ENCODE measurements at places on chromosomes 11 and 22. TPM values are rescaled to one million over a fixed set of nuclear protein-coding genes. Genes with fewer than 3 reads are reported as not detected.

DNA sequence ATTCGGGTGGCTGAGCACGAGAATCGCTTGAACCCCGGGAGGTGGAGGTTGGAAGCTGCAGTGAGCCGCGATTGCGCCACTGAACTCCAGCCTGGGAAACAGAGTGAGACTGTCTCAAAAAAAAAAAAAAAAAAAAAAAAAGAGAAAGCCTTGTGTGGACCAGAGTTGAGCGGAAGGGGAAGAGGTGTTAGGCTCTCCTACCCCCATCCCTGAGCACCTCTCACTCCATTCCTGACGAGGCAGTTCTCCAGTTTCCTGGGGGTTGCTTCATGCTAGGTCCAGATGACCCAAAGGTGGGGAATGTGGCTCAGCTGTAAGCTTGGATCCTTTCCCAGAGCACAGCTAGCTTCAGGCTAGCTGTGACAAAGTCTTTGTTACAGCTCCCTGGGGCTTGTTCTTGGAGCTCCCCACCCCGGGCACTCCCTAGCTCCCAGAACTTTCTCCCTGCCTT, 8.8 kb upstream of the DNAL4 start:
- H3K27me3 ChIP-seq, result peaks cover 3% of the 10 kb centered on the region
- peaks cover 3% of the 10 kb centered on the region for H3K36me3 ChIP-seq
- no peak overlapping the region for H3K27ac ChIP-seq
- no peak for DNase-seq
- H3K4me1 ChIP-seq, result no peaks in the 10 kb centered on the region

DNA sequence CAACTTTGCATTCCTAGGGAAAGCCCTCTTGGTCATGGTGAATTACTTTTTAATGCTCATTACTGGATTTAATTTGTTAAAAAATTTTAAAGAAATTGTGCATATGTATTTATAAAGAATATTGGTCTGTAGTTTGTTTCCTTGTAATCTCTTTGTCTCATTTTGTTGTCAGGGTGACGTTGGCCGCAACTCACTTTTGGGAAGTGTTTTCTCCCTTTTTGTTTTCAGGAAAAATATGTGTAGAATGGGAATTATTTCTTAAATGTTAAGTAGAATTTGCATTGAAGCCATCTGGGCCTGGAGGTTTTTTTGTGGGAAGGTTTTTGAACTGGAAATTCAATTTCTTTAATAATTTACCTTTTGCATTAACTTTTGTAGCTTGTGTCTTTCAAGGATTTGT, 149.1 kb downstream of the UVRAG start:
- no peak overlapping the region for H3K27ac ChIP-seq
- H3K36me3 ChIP-seq, result no peaks in the 10 kb centered on the region
- H3K4me1 ChIP-seq, result peaks cover 2% of the 10 kb centered on the region
- no peaks in the 10 kb centered on the region for H3K27me3 ChIP-seq
- H3K4me3 ChIP-seq, result no peak overlapping the region
- DNase-seq, result no peak

- H3K27me3 ChIP-seq, result no peaks in the 10 kb centered on the region
- H3K36me3 ChIP-seq, result peaks cover 6% of the 10 kb centered on the region
- DNase-seq, result no peak
- no peak overlapping the region for H3K27ac ChIP-seq
- H3K4me3 ChIP-seq, result no peak overlapping the region
- no peaks in the 10 kb centered on the region for H3K4me1 ChIP-seq
Measured at GRCh38 chr11:46305295-46305694, 27.8 kb downstream of the CREB3L1 start.

DNA sequence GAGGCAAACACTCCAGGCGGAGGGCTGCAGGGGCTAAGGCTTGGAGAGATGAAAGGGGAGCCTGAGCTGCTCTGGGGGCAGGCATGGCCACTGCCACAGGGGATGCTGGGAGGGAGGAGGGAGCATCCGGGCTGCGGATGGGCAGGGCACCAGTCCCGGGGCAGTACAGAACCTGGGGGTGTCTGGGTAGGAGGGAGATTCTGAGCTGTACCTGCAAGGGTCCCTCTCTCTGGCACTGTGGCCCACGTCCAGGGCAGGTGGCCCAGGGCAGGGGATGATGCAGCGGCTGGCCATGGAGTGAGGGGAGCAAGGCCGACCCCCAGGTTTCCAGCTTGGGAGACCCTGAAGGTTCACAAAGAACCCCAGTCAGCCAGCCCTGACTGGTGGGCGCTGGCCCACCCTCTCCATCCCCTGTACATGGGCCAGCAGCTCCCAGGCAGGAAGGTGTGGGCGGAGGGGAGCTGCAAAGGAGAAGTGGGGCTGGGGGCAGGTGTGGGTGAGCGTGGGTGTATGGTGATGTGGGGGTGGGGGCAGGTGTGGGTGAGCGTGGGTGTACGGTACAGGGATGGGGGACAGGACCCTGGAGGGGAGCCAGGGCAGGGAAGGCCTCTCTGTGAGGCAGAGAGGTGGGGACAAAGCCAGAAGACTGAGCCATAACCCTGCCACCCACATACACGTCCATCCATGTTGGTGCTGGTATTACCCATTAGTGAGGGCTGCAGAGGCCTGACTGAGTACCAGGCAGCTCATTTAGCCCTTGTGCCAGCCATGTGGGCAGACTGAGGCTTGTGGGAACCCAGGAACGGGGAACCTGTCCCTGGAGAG, 2.2 kb upstream of the TNFRSF13C start:
- H3K27me3 ChIP-seq, result peaks cover 12% of the 10 kb centered on the region
- H3K27ac ChIP-seq, result no peak overlapping the region
- no peak overlapping the region for H3K4me3 ChIP-seq

DNA sequence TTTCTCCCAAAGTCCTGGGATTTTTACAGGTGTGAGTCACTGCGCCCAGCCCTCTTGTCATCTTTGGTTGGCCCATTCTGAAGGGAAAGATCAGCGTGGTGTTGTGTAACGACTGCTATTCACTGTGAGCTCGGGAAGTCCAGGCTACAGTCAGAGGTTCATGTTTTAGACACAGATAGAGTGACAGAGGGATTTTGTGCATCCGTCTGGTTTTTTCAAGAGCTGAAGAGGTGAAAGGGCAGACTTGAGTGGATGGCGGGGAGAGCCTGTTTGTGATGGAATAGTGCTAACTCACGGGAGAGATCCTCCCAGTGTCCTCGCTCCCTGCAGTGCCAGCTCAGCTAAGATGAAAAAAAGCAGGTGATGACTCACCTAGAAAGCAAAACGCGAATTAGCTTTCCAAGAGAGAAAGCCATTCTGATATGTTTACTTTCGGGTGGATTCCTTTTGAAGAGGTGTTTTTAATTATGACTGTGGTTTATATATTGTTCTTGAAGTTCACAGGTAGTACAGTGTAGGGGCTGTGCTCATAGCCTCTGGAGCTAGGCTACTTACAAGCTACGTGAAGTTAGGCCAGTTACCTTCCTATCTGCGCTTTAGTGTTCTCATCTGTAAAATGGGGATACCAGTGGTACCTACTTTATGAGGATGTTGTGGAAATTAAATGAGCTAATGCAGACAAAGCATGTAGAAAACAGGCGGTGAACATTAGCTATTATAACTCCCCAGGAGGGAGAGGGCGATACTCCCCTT, 67.2 kb downstream of the C11orf91 start:
- H3K36me3 ChIP-seq, result peaks cover 20% of the 10 kb centered on the region
- no peak overlapping the region for H3K4me3 ChIP-seq
- no peak overlapping the region for H3K27ac ChIP-seq

The KIF18A gene
- total RNA-seq, result 4.9 TPM

DNA sequence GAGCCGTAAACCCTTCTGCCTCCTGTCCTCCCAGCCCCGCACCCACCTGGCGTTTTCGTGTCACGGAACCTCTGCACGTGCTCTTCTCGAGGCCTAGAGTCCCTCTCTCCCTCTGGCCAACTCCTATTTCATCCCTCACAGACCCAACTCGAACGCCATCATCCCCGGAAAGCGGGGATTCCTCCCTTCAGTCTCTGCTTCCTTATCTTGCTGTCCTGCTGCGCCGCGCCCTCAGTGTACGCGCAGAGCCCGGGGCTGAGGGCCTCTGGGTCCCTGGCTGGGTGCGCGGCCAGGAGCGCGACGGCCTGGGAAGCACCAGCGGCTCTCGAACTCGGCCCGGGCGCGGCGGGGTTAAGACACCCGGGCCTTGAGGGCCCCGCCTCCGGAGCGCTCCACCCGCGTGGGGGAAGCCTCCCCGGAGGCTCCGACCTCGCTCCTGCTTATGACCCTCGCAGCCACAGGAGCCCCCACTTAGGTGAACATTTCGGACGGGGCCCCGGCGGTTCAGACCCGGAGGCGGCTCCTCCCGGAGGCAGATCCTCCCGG, 398 bp upstream of the ATG16L2 start:
- peaks cover 21% of the 10 kb centered on the region for H3K4me1 ChIP-seq
- no peak for DNase-seq
- H3K27ac ChIP-seq, result peak overlapping the region; percentile 58

DNA sequence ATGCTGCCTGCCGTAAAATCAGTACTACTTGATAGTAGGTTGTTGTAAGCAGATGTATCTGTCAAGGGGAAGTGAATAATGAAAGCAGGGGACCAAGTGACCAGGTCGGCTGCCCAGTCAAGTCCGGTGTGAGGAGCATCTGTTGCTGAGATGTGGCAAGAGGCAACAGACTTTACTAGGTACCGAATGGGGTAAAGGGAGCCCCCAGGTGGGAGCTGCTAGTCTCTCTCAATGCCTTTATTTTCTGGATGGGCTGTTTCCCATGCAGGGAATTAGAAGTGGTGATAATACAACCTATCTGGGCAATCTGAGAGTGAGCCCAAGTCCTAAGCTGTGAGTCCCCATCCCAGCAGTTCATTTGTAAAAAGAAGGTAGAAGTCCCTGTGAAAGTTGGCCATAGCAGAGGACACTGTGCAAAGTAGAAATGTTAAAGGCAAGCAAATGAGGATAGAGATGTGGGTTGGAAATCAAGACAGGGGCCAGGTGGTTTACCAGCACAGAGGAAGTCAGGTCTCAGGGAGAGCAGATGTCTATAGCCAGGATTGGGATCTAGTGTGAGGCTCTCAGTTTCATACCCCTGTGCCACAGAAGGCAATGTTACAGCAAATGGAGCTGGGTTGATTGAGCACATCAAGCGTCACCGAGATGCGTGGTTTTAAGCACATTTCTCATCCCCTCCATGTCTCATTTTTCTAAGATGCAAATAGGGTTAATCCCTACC, 90.7 kb upstream of the RAG2 start:
- no peaks in the 10 kb centered on the region for H3K4me1 ChIP-seq
- DNase-seq, result no peak
- H3K36me3 ChIP-seq, result no peaks in the 10 kb centered on the region

The ACTN3 gene
- total RNA-seq, result 0.21 TPM

The VSIG10L2 gene
- not detected for total RNA-seq

The OR56A1 gene
- total RNA-seq, result 0.03 TPM

DNA sequence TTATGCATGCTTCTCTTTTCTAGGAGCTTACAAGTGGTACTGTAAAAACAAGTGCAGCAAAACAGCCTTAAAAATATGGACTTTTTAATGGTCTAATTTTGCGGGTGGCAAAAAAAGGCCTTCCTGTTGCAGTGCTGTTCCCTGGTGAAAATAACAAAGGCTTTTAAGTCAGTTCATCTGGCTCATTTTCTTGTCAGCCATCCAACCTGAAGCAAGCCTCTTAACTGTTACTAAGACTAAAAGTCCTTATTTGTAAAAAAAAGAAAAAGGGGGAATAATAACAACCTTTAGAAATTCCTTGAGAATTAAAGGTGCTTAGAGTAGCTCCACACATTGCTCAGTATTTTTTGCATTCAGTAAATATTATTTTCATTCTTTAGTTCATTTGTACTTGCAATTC, 200.5 kb upstream of the CHORDC1 start:
- no peak overlapping the region for H3K4me3 ChIP-seq
- no peaks in the 10 kb centered on the region for H3K27me3 ChIP-seq
- no peaks in the 10 kb centered on the region for H3K36me3 ChIP-seq
- DNase-seq, result no peak
- no peaks in the 10 kb centered on the region for H3K4me1 ChIP-seq

DNA sequence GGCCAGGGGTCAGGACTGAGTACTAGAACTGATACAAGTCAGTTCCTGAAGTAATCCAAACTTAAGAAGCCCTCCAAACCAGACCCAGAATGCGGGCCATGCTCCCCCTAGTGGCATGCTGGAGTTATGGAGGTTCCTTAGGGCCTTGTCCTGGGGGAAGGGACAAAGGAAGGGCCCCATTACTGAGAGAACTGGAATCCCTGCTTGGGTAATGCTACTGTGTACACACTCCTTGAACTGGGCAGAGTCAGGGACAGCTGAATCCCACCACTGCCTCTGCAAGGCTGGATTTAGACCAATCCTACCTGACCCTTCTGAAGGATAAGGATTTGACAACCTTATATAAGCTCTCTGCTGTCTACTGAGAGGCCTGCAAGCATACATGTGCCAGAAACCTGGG, 97.3 kb upstream of the AKIP1 start:
- peaks cover 11% of the 10 kb centered on the region for H3K36me3 ChIP-seq
- peak; percentile 83 for DNase-seq
- H3K4me3 ChIP-seq, result no peak overlapping the region
- H3K27me3 ChIP-seq, result no peaks in the 10 kb centered on the region
- peaks cover 29% of the 10 kb centered on the region for H3K4me1 ChIP-seq

- no peak for DNase-seq
- H3K27me3 ChIP-seq, result peaks cover 2% of the 10 kb centered on the region
- H3K27ac ChIP-seq, result peak overlapping the region; percentile 1
- peaks cover 7% of the 10 kb centered on the region for H3K36me3 ChIP-seq
- H3K4me3 ChIP-seq, result no peak overlapping the region
Measured at GRCh38 chr11:12831471-12832202, 157.4 kb downstream of the TEAD1 start.

GRCh38 chr11:88174709-88175568, at the start of gene RAB38:
Gene RAB38, minus strand, starts transcription at chr11:88175443. Its CDS starts 59 bp downstream, at chr11:88175384.
- H3K4me1 ChIP-seq, result peaks cover 9% of the 10 kb centered on the region
- DNase-seq, result peak; percentile 60
- no peaks in the 10 kb centered on the region for H3K27me3 ChIP-seq
- peak within 1 kb of the TSS; percentile 91 for H3K4me3 ChIP-seq

The SCGB1C1 gene
- total RNA-seq, result not detected

The NXPE4 gene
- not detected for total RNA-seq

The TP53I11 gene
- total RNA-seq, result 149 TPM

DNA sequence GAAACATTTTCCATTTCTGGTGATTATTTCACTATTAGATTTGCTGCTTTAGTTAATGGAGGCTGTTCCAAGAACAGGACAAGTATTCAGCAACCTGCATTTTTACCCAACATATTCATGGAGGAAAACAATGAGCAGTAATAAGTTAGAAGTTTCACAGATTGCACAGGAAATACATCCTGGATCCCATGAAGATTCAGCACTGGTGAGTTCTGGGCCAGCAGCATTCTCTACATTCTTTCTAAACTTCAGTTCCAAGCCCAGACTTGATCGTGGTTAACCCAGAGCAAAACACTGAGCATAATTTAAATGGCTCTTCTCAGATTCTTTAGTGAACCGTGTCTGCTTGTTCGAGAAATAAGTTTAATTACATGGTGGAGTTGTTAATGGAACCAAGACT, 3.8 kb downstream of the FJX1 start:
- no peak overlapping the region for H3K4me3 ChIP-seq
- DNase-seq, result no peak
- H3K27me3 ChIP-seq, result peaks cover 8% of the 10 kb centered on the region
- H3K4me1 ChIP-seq, result peaks cover 30% of the 10 kb centered on the region
- H3K36me3 ChIP-seq, result peaks cover 6% of the 10 kb centered on the region

- H3K36me3 ChIP-seq, result peaks cover 17% of the 10 kb centered on the region
- H3K4me3 ChIP-seq, result peak overlapping the region; percentile 96
- peak overlapping the region; percentile 97 for H3K27ac ChIP-seq
- H3K27me3 ChIP-seq, result peaks cover 5% of the 10 kb centered on the region
- H3K4me1 ChIP-seq, result peaks cover 38% of the 10 kb centered on the region
Measured at GRCh38 chr22:38699784-38700183, 959 bp downstream of the JOSD1 start.

- no peak overlapping the region for H3K27ac ChIP-seq
- H3K36me3 ChIP-seq, result no peaks in the 10 kb centered on the region
- DNase-seq, result no peak
- H3K4me1 ChIP-seq, result no peaks in the 10 kb centered on the region
- peaks cover 4% of the 10 kb centered on the region for H3K27me3 ChIP-seq
Measured at GRCh38 chr11:119525180-119525866, 102.4 kb upstream of the THY1 start.

Measured in endothelial cell (in vitro differentiated cells).